Stimulated activated CD8-positive, alpha-beta memory T cell treated with anti-CD3 and anti-CD28 coated beads, Interleukin-7, amount 100 ng/mL, for 48 hours (primary cell): ENCODE measurements at places on chromosomes 1 and 21.

DNA sequence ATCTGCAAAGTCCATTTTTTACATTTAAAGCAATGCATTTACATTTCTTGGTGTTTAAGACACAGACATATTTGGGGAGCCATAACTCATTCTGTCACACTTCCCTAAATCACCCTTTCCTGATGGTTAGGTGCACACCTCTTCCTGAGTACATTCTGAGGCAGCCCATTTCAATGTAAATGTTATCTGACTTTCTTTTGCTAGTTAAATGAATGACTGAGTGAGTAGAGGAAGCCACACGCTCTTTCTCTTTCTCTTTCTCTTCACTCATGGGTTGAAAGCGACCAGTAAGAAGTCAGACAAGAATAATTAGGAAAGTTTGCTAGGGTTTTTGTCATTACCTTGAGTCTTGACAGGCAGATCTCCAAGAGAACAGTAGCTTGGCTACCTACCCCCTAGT is 143.1 kb downstream of the S1PR1 start:
- DNase-seq: no peak

DNA sequence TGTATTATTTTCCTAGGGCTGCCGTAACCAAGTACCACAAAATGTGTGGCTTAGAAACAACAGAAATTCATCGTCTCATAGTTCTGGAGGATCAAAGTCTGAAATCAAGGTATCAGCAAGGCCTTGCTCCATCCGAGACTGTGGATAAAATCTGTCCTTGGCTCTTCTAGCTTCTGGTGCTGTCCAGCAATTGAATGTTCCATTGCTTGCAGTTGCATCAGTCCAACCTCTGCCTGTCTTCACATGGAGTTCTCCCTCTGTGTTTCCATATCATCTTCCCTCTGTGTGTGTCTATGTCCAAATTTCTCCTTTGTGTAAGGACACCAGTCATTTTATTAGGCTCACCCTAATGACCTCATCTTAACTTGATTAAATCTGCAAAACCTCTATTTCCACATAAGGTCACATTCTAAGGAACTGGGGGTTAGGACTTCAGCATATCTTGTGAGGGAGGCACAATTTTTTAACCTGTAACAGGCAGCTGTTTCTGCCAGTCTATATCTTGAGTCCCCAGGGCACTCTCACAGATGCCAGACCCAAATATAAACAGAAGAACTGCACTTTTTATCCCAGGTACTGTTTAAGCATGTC is 84.2 kb downstream of the ERG start:
- DNase-seq: no peak

- DNase-seq: no peak
Measured at GRCh38 chr1:2610036-2610959, 22.5 kb downstream of the MMEL1 start.

DNA sequence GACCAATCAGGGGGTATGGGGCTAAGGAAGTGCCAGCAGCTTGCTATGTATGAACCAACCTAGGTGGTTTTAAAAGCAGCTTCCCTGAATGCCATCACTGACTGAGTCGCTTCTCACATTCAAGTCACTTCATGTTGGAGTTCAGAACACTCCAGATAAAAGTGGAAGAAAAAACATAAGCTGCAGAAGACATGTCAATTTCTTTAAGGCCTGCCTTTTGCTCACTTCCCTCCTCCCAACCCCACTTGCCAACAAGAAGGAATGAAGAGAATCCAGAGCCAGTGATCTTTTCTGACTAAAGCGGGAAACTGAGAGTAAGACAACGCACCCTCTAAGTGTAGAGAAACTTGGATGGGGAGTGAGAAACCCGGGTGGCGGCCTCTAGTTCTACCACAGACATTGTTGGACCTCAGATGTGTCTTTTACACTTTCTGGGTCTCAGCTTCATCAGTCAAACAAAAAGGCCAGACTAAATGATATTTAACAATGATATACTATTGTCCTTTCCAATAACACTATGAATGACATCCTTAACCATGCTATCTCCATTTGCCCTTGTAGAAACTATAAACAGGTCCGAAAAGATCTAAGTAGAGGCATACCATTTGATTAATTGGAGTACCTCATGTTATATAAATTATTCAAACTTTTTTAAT is 54.1 kb downstream of the LUZP1 start:
- DNase-seq: no peak

- DNase-seq: no peak
Measured at GRCh38 chr1:44860891-44861425, 17.9 kb upstream of the PTCH2 start.

DNA sequence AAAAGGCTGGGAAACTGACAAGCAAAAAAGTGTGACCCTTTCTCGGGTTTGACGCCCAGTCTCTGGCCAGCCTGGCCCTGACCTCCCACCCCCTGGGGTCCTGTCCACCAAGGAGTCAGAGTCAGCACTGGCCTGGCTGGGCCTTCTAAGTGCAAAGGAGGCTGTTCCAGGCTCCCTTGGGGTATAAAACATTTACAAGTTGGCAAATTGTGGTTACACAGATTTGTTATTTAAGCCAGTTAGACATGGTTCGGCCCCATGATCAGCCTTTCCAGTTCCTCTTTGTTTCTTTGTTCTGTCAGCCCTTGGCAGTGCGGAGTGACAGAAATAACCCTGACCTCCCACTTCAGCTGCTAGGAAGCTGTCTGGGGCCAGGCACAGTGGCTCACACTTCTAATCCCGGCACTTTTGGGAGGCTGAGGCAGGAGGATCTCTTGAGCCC is 161.6 kb upstream of the RAB4A start:
- DNase-seq: no peak

DNA sequence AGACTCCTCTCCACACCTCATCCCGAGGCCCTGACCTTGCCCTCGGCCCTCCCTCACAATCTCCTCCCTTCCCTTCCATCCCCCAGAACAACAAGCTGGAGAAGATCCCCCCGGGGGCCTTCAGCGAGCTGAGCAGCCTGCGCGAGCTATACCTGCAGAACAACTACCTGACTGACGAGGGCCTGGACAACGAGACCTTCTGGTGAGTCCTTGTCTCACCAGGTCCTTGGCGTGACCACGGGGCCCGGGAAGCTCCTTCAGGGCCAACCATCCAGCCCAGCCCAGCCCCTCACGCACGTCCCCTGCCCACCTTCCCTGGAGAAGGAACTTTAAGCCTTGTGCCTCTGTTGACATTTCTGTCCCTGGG is 15.6 kb downstream of the PODN start:
- no peak for DNase-seq

DNA sequence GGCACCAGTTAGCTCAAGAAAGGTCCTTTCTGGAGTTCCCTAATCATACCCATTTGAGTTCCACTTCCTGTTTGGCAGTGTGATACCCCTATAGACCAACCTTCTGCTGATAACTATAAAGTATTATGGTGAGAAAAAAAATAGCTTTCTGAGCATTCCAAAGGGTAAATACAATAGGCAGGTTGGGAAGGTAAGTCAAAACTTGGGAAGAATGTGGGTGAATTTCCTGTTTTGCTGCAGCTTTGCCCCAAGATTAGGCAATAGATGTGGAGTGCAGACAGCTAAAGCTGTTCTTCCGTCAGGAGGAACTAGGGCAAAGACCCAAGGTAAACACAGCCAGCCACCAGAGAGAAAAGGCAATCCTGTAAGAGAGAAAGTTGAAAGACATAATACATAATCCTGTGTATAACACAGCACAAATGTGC is 49.9 kb upstream of the GUCA2A start:
- DNase-seq: no peak

DNA sequence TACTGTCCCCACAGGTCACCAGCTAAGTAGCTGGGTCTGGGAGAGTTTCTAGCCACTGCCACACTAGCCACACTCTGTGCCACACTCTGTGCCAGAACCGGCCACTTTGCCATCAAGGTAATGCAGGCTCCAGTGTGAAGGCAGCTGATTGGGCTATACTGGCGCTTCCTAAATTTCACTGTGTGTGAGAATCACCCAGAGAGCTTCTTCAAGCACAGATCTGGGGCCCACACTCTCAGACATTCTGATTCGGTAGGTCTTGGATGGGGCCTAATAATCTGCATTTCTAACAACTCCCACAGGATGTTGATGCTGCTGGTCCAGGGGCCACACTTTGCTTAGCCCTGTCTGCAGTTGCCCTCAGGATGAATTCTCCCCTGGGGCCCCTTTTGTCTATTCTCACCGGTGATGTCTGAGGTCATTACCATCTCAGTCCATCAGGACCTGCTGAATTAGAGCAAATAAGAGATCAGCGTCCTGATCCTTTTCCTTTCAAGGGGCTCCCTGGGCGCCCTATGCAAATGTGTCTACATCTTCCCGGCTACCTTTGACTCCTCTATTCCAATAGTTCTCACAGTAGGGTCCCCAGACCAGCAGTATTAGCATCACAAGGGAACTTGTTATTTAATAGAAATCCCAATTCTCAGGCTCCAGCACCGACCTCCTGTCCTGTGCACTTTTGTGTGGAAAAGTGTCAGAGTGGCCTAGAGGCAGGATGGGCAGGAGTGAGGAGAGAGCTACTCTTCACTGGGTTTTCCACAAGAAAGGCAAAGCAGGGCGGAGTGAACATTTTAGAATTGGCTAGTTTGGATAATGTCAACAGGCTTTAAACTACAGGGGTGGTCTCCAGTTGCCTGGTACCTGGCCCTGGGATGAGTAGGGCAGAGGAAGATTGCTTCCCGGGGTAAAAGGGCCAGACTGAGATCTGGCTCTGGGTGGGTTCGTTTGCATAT is 24.7 kb upstream of the LRRN2 start:
- no peak for DNase-seq

DNA sequence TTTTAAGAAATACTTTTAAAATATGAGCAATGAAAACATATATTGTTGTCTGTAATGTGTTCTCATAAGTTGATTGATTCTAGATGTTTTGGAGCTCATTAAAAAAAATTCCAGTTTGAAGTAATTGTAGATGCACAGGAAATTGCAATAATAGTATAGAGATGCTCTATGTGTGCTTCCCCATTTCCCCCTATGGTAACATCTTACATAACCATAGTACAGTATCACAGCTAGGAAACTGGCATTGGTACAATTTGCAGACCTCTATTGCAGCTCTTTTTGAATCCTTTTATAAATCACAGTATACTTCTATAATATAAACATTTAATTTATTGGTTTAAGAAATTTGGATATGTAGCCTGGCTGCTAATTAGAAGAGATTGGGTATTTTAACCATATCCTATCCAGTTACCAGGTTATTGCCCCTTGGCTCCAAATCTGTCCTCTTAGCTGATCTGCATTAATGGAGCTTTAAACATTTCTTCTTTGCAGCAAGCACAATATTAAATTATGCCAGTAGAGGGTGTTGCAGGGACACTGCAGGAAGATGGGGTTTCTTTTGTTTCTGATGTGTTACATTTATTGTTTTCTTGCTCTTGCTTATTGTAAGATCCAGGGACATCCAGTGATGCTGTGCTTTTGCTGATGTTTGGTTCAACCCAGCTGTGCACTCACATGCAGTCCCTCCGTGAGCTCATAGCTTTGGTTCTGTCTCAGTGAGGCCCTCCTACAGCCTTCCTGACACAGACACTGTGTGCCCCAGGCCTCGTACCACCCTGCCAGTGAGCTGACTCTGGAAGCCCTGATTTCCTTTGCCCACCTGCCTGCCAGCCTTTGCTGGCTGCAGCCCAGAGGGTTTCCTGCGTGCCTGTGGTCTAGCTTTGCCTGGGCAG is 103.3 kb downstream of the RABGAP1L start:
- no peak for DNase-seq

GRCh38 chr1:230242326-230242725 is 175.3 kb downstream of the GALNT2 start:
- no peak for DNase-seq

- no peak for DNase-seq
Measured at GRCh38 chr21:44755227-44755626, 43.9 kb upstream of the TSPEAR start.

DNA sequence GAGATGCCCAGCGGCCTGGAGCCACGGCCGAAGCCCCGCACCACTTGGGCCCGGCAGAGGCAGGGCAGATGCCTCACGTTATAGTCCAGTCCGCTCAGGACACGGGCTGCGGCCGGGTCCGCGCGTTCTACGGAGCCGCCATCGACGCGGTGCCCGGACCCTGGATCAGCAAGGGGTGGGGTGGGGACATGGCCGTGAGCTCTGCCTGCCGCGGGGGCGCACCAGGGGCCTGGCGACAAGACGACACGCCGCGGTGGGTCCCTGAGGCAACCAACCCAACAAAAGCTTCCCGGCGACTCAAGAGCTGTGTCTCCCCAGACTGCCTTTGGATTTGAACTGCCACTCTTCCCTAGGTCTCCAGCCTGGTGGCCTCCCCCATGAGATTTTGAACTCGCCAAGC is 211.4 kb upstream of the GREM2 start:
- no peak for DNase-seq

DNA sequence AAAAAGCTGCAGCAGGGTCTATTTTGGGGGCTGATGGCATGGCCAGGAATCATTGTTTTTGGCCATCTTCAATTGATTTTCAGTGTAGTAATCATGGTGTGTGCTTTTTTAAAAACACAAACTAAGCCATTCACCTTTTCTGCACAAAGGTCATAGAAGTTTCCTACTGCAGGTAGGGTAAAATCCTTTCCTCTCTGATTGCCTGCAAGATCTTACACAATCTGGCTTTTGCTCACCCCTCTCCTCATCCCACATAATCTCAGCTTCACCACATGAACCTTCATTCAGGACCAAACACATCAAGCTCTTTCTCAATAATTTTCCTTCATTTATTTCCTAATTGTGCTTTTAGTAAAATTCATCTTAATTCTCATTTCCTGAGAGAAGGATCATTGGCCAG is 38.3 kb upstream of the GBP5 start:
- no peak for DNase-seq

GRCh38 chr1:2133039-2133878 is 61.3 kb downstream of the FAAP20 start:
- DNase-seq: peak; percentile 95

- DNase-seq: no peak
Measured at GRCh38 chr1:157145076-157145475, 6.9 kb upstream of the ETV3 start.

DNA sequence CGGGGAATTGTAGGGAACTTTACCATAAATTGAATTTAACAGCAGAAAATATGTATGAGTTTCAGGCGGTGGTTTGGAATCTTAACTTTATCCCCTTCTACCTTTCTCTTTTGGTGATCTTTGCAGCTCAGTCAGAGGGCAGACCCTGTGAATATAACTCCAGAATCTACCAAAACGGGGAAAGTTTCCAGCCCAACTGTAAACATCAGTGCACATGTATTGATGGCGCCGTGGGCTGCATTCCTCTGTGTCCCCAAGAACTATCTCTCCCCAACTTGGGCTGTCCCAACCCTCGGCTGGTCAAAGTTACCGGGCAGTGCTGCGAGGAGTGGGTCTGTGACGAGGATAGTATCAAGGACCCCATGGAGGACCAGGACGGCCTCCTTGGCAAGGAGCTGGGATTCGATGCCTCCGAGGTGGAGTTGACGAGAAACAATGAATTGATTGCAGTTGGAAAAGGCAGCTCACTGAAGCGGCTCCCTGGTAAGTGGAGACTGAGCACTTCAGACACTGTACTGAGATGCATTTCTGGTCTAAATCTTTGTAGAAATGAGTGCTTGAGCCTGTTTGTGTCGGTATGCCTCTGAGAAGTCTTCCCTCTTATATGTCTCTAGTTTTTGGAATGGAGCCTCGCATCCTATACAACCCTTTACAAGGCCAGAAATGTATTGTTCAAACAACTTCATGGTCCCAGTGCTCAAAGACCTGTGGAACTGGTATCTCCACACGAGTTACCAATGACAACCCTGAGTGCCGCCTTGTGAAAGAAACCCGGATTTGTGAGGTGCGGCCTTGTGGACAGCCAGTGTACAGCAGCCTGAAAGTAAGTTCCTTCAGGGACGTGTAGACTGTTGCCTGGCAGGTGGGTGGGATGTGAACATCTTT is 1.5 kb downstream of the CCN1 start:
- DNase-seq: no peak

- DNase-seq: no peak
Measured at GRCh38 chr1:224201853-224202252, 18.8 kb downstream of the DEGS1 start.

- no peak for DNase-seq
Measured at GRCh38 chr1:22108339-22109105, 34.4 kb downstream of the WNT4 start.
